ENCODE measurements at places on chromosomes 12 and 14.

DNA sequence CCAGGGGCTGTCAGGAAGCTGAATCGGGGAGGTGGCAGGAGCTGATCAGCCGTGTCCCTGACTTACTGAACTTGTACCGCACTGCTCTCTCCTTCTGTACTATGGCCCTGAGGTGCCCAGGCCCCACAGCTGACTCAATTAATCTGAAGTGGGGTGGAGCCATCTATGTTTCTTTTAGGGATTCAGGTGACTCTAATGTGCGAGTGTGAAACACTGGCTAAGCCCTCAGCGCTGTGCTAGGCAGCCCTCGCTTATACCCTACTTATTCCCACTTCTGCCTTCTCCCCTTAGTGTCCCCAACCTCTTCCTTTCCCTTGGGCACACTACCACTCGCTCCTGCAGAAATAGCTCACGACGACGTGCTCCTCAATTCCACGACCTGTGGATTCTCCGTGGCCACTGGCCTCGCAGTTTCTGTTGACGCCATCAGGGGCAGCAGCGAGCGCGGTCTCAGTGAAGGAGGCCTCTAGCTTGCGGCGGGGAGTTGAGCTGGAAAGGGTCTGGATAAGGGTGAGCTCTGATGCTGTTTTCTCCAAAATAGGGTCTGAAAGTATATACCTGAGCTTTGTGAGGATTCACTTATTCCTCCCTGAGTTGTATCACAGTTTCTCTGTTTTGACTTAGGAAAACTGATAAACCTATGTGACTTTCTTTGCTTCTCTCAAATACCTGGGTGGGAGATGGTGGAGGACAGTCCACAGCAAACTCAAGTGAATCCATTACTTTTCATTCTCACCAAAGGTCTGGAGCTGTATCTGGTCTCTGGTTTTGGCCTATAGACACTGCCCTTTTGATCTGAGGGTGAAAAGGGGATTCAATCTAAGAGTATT lies 167.6 kb downstream of the SLC41A2 start:
- DNase-seq = no peak

DNA sequence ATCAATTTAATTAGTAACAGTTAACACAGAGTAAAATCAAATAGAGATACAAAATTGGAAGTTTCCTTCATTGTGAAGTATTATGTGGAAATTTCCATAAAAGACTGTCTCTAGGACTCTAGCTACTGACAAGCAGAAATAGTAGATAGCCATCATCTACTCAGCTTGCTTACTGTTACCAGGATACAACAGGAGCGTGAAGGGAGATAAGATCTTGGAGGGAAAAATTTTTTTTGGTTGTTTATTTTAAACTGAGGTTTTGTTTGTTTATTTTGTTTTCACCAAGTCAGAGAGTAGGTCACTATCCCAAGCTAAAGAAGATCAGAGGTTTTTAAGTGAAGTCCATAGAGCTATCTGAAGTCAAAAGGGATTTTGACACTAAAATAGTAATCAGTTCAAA lies 861.3 kb upstream of the MGAT4C start:
- DNase-seq = no peak

DNA sequence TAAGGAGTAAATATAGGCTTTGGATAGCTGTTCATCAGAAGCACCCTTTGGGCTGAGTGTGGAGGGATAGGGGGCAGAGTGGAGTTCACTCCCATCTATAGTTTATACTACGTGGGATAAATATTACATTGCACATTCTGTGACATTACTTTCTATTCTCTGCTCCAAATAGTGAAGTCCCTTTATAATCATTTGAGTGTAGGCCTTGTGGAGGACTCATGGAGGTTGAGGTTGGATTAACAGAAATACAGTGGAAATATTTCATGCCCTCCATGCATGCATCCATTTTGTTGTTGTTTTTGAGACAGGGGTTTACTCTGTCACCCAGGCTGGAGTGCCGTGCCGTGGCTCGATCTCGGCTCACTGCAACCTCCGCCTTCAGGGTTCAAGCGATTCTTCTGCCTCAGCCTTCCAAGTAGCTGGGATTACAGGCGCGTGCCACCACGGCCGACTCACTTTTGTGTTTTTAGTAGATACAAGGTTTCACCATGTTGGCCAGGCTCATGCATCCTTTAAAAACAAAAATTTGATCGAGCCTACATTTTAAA lies 1.4 kb downstream of the CHPT1 start:
- no peak for DNase-seq

- DNase-seq = no peak
Observed at GRCh38 chr12:78628491-78629100, 236.0 kb upstream of the SYT1 start.

- DNase-seq = no peak
Observed at GRCh38 chr12:109858764-109859163, 21.6 kb downstream of the GLTP start.

GRCh38 chr14:76109087-76109880 lies 42.4 kb upstream of the GPATCH2L start:
- no peak for DNase-seq

DNA sequence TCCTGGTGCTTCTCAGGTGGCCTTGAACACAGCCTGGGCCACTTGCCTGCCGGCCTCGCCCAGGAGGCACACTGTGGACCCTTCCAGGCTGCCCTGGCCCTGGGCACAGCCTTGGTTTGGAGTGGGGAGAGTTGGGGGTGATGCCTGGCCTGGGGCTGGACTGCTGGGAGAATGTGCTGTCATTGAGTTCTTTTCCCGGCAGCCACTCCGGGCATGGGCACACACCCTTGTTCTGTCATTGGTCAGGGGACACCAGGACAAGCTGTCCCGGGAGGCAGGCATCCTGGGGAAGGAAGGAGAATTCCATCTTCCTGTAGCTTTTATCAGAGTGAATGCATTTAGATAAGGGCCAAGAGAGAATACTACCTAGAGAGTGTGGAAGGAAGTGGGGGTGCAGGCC lies 61.8 kb upstream of the RIN3 start:
- DNase-seq = no peak

- DNase-seq = no peak
Observed at GRCh38 chr12:120943482-120943881, 34.9 kb upstream of the HNF1A start.

DNA sequence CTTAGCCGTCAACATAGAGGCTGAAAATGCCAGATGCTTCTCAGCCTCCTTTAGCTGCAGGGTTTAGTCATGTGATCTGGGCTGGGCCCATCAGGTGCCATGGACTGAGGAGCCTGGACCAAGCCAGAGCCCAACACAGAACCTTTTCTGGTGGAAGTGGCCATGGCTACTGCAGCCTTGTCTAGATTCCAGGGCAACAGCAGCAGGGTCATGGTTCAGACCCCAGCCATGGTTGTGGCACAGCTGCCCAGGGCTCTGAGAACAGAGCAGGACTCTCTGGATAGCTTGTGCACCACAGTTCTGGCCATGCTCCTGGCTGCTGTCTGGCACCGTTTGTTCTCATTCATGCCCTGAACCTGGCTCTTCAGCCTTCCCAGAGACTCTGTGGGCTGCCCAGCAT lies 47.0 kb upstream of the PTGR2 start:
- no peak for DNase-seq

- DNase-seq = no peak
Observed at GRCh38 chr12:45779936-45780335, 50.4 kb downstream of the ARID2 start.

DNA sequence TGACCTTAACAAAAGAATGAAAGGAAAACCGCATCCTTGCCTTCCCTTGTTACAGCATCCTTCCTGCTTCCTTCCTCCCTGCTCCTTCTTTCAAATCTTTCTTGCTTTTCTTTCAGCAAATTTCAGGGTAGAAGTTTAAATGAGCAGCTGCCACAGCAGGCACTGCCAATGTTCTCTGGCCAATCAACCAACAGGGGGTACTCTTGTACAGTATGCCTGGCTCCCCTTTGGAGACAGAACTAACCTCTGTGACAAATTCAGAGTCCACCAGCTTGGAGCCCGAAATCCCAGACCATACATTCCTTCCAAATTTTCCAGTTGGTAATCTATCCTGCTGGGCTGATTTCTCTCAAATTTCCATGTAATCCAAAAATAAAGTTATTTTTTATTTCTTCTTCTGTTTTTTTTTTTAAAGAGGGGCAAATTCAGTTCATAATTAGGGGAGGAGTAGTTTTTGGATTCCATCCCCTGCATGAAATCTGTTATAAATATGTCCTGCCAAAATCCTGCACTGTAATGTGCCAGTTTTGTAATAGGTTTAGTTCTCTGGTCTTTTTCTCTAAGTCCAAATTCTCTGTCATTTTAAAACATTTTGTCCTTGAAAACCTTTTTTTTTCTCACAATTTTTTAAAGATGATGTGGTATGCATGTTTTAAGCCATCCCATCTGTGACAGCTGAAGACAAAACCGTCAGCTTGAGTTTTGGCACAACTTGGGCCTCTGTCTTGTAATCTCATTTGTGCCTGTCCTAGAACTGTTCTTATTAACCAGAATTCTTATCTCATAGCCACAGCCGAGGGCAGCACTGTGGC lies 610.0 kb upstream of the LMO3 start:
- DNase-seq = no peak

DNA sequence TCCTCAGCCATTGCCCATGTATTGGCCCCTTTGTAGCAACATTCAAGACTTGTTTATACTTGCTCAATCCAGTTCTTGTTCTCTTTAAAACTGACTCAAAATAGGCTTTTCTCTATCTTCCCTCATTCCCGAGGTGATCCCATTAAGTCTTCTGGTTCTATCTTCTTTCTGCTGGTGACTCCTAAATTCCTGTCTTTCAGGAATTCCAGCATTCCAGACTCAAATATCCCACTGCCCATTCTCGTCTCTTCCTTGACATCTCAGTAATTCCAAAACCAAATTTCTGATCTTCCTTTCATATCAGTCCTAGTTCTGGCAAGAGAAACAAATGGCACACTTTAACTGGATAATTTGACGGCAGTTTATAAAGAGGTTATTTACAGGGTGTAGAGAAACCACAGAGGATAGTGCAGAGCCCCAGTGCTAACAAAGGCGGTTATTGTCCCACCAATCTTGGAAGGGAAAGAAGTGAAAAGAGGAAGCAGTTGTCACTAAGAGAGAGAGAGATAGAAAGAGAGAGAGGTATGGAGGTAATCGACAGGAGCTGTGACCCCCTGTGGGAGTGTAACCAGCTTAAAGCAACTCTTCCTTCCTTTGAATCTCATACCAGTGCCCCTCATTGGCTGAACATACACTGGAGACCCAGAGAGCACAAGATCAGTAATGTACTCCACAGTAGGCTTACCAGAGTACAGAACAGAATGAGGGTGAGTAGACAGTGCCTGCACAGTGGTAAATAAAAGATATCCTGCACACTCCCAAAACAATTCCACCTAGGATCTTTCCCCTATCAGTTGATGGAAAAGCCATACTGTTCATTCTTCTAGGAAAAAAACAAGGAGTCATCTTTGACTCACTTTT lies 177.6 kb upstream of the LMNTD1 start:
- no peak for DNase-seq

GRCh38 chr14:65412856-65413738 lies 567 bp downstream of the FUT8 start:
- DNase-seq = no peak

DNA sequence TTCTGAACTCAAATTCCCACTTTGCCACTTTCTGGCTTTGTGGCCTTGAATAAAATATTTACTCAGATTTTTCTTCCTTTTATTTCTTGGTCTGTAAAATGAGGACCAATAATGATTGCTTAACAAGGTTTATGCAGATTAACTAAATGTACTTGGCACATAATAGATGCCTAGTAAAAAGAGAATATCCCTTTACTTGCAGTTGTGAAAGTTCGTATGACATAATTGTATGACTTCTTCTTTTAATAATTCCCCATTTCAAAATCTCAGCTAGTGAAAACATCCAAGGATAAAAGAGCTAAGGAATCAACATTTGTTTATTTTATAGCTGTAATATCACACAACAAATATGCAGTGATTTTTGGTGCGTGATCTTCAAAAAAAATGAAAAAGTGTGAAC lies 215.6 kb upstream of the ATP2B1 start:
- DNase-seq = no peak
